Stromal cell of bone marrow (primary cell): ENCODE measurements at places on chromosomes 7 and 10.

GRCh38 chr7:99837649-99838361, 10.0 kb downstream of the CYP3A43 start:
- peak; percentile 9 for DNase-seq

DNA sequence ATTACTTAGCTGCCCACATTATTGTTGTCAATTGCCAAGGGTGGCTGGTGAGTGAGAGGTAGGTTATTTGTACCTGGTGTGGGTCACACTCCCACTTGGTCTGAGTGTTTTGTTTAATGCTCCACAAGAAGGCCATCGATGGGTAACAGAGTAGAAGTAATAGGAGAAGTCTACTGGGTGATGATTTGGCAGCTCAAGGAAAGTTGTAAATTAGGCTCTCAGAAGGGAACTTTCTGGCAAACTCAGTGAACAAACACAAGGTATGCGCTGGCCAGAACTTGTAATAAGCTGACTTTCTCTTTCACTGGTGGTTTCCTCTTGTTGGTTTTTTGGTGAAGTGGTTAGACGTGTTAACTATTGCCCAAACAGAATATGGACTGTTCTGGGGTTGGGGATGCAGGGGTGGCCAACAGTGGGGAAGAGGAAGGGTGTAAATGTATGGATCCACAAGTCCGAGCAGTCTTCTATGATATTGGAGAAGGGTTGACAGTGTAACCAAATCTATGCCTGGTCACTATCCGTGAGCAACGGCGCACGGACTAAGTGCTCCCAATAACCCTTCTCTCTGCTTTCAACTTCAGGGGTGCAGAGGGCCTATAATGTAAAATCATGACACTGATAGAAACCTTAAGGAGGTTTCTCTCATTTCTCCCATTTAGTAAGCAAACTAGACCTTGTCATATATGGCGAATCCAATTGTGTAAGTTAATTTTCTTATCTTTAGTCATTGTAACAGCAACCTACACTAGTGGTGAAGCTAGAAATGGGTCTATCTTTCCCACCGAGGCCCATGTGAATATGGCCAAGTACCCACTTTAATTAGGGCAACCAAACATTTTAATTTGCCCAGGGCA, 212.8 kb downstream of the PTEN start:
- DNase-seq = no peak

- DNase-seq = peak; percentile 73
Observed at GRCh38 chr7:19982841-19983835, 209.7 kb upstream of the TMEM196 start.

- no peak for DNase-seq
Observed at GRCh38 chr7:25496476-25497368, 268.4 kb upstream of the NPVF start.

DNA sequence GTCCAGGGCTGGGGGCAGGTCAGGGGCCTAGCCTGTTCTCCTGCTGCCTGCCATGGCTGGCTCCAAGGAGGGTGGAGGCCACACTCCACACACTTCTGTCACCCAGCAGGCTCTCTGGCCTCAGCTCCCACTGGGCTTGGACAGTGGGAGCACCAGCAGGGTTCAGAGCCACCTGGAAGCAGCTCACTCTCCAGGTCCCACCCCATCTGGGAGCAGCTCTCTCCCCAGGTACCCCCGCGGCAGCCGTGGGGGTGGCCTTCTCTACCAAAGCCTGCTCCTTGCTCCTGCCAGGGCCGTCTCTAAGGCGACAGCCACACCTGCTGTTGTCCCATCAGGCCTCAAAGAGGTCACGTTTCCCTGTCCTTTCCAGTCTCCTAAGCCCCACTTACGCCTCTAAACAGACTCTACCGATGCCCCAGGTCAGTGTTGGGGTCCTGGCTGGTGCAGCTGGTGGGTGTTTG, 142.5 kb upstream of the RET start:
- no peak for DNase-seq

DNA sequence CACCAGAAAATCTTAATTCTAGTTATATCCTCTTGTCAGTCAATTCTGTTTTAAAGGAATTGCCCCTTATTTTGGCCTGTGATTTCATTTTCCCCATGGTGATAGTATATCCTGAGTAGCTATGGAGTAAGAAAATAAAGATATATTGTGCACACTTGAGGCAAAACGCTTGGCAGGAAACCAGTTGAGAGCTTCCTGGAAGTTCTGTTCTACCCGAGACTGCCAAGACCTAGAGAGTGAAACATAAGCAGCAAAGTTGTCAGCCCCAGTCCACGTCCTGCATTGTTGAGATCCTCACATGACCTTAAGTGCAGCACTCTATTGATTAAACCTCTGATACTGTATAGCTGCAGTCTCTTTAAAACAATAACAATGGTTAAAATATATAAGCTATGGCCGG, 235.2 kb downstream of the CDC14C start:
- no peak for DNase-seq

GRCh38 chr10:99325281-99325680, 3.9 kb upstream of the CNNM1 start:
- no peak for DNase-seq

DNA sequence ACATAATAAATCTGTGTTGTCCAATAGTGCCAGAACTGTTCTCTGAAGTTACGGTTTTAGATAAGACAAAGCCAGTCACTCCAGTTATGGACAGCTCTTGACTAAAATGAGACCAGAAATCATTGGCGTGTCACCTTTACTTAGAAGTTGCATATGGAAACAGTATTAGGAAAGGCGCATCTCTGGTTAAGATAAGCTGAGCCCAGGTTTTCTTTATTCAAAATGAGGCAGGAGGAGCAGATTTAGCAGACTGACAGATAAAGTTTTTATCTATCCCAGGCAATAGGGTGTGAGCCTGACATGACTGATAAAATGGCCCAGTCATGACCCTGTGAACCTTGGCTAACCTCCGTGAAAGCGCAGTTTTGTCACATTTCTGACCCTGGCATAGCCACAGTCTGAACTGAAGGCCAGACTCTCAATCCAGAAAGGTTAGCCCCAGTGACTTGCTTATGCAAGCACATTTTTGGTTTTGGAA, 4.2 kb downstream of the CYP26A1 start:
- DNase-seq = no peak

DNA sequence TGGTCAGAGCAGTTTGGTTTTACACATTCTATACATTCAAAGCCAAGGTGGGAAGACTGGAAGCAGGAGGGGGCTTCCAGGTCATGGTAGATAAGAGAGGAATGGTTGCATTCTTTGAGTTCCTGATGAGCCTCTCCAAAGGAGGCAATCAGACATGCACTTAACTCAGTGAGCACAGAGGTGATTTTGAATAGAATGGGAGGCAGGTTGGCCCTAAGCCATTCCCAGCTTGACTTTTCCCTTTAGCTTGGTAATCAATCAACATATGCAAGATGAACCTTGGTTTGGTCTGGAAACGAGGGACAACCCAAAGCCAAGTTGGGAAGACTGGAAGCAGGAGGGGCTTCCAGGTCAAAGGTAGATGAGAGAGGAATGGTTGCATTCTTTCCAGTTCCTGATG, 31.4 kb downstream of the TCERG1L start:
- DNase-seq = no peak

DNA sequence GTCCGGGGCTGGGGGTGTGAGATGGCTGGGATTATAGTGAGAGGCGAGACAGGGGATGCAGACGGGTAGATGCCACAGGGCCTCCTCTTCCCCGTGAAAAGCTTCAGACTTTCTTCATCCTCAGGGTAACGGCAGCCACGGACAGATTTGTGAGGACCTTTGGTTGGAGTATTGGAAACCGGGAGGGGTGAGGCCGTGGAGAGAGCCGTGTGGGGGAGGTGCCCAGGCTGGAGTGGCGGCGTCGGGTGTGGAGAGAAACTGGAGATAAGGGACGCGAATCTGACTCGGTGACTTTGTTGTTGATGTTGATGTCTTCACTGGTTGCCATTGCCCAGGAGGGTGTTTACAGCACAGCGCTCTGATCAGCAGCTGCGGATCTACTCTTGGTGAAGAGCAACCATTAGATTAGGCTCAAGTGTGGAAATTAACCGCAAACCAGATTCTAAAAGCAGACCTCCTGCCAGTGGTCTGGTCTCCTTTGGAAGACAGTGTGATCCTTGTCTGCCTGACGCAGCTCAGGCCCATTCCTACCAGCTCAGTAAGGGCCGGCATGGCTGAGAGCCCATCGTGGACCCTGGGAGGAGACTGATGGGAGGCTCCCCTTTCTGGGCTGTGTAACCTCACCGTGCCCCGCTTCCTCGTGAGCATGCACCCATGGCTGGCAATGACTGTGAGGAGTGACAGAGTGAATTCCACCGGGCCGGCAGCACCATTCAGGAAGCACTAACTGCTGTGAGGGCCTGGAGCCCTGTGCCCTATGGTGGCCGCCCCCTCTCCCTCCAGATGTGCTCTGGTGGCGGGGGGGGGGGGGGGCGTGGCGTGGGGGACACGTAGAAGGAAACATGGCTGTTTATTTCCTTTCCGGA, 90.3 kb downstream of the INPP5A start:
- DNase-seq = no peak

- DNase-seq = no peak
Observed at GRCh38 chr7:2504889-2505375, 14.6 kb upstream of the LFNG start.

- DNase-seq = no peak
Observed at GRCh38 chr7:148487912-148488311, 102.7 kb upstream of the C7orf33 start.

DNA sequence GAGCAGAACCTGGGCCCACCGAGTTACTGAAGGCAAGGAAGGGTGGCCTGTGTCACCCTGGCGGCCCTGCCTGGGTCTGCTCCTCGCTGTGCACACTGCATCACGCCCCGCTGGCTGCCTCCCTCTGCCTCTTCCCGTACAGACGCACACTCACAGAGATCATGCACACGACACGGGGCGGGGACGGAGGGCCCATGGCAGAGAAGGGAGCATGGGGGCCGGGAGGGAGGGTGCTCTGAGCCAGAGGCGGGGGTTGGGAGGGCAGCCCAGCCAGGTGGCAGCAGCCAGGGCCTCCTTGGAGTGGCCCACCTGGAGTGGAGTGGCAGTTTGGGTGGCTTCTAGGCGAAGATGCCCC, 16.6 kb downstream of the BUD23 start:
- no peak for DNase-seq

- DNase-seq = peak; percentile 45
Observed at GRCh38 chr7:47088329-47089067, 493.4 kb downstream of the TNS3 start.

- no peak for DNase-seq
Observed at GRCh38 chr10:97427571-97428179, 1.7 kb downstream of the PGAM1 start.
